ENCODE measurements at places on chromosomes 16 and 17. TPM values are rescaled to one million over a fixed set of nuclear protein-coding genes. Genes with fewer than 3 reads are reported as not detected.
A peak's percentile ranks its signal among the peaks of the same experiment; 100 is the strongest.

Gene DNASE1L2
- total RNA-seq: 0.38 TPM

Gene PRSS22
- 2.1 TPM for total RNA-seq

Gene GRAPL
- total RNA-seq: 15.7 TPM

Gene CCL7
- not detected for total RNA-seq

Gene ELP5
- 38.9 TPM for total RNA-seq

Gene STAC2
- 0.17 TPM for total RNA-seq

Gene NSF
- 23.0 TPM for total RNA-seq

Gene PPM1E
- total RNA-seq: not detected

Gene DNAH17
- total RNA-seq: 0.08 TPM

Gene KRTAP1-1
- not detected for total RNA-seq

Gene HEATR3
- 11.4 TPM for total RNA-seq

Gene KRTAP4-4
- total RNA-seq: not detected

Gene RPH3AL
- 1.2 TPM for total RNA-seq

Gene KRT39
- not detected for total RNA-seq

- DNase-seq: no peak
These were observed 27.6 kb downstream of the HELZ start for GRCh38 chr17:67217446-67217845.

GRCh38 chr16:19284207-19284606, 1.3 kb upstream of the CLEC19A start:
- no peak for DNase-seq

DNA sequence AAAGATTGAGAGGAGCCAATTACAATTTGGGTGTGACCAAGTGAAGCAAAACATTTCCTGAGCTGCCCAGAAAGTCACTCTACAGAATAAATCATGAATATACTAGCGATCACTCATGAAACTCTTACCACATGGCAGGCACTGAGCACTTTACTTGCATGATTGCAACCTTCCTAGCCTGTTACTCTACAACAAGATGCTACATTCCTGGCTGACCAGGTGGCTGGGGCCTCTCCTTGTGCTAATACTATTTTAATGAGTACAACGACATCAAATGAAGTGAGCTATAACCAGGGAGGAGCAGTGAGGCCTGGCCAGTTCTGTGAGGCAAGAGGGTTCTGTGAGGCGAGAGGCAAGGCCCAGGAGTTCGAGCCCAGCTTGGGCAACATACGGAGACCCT, 75.2 kb downstream of the CPPED1 start:
- no peak for DNase-seq

DNA sequence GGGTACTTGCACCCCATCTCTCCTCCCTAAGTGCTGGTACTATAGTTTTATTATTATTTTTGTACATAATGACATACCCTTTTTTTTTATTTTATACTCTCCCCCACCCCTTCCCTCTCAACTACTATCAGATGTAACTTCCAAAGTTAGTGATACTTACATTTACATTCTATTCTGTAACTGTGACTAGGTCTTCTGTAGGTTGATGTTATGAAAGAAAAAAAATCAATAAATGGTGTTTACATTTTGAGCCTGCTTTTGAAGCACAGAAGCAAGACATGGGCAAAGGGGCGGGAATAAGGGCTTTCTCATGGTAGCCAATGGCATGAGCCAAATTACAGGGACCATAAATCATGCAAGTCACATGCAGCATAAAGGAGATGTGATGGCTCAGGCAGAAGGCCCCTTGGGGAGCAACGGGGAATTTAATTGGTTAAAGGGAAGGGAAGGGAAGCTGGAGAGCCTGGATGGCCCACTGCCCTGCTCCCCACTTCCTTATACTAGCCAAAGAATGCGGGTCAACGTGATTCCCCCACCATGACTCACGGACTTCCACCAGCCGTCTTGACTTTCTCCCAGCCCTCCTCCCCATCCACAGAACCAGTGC, 2.4 kb upstream of the ACSF2 start:
- no peak for DNase-seq

- no peak for DNase-seq
These were observed 16.4 kb upstream of the CD79B start for GRCh38 chr17:63948521-63948920.

DNA sequence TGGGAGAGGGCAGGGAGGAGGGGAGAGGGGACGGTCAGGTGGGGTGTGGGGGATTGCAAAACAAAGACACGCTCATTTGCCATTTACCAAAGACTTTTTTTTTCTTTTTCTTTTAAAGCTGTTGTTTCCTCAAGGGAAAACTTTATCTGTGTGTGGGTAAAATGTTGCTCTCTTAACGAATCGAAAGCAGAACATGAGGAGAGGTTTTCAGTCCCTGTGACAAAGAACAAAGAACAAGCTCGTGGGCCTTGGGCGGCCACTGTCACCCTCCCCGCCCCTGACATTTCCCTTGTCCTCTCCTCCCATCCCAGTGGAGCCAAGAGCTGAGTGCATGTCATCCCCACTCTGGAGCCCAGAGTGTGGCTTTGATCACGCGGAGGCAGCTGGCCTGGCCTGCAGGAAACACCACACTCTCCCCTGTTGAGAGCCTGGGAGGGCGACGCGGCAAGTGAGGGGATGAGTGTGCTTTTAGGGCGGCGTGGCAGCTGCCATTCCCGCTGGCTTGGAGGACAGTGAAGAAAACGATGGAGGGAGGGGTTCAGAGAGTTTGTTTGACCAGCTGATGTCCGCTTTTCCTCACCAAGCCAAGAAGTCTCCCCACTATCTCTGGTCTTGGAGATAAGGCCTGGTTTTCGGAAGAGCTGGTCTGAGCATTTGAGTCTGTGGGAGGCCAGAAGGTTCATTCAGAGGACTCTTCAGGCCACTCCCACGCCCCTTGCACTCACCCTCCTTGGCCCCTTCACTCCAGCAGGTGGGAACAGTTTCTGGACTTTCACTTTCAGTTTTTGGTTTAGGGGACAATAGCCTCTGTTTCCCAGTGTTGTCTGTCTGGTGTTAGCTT, 11.4 kb downstream of the CCR7 start:
- no peak for DNase-seq

DNA sequence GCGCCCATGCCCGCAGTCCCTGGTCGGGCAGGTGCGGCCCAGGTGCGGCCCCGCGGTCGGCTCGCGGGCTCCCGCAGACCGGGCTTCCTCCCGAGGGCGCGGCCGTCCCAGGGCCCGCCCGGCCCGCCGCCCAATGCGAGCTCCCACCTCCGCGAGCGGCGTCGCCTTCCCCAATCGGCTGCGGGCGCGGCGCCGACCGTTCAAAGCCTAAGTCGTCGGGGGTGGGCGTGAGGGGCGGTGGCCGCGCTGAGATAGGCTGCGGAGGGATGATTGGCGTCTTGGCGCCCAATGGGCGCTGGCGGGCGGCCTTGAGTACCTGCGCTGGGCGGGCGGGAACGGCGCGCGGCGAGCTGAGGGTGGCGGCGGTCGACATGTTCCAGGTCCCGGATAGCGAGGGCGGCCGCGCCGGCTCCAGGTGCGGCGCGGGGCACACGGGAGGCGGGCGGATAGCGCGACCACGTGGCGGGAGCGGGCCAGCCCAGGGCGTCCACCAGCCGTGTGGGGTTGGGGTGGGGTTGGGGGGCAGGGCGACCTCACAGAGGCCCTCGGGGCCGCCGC, at the start of gene JPT2:
Gene JPT2 (plus strand): TSS at position 338 of the 558 bp plus-strand sequence. CDS start 34 bp downstream, at position 372.
- DNase-seq: peak; percentile 95

- no peak for DNase-seq
These were observed 39.0 kb upstream of the TEKT3 start for GRCh38 chr17:15380446-15380845.

DNA sequence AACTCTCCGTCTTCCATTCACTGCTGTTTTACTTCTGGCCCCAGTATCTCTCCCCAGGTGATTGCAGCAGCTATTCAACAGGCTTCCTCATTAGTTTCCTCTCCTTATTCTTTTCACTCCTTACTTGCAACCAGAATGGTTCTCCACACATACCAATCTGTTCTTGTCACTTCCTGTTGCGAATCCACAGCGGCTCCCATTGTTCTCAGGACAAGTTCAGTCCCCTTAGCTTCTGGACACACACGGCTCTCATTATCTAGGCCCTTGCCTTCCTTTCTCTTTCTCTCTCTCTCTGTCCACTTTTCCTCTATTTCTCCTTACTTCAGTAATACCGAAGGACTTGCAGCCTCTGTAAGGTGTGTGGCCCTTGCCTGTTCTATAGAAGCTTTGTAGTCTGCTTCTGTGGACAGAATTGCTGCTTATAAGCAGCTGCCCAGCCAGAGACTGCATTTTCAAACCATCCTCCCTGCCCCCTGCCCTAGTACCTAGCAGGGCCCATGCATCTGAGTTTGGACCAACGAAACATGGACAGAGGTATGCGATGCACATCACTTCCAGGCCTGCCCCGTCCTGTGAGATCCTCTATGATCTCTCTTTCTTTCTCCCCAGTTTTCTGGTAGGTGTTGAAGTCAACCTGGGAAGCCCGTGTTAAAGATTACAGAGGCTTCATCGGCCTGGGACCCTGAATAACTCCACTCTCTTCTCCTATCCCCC, 45.7 kb downstream of the VAT1L start:
- DNase-seq: no peak

GRCh38 chr17:49067163-49067562, 65.4 kb upstream of the B4GALNT2 start:
- DNase-seq: no peak

- DNase-seq: no peak
These were observed 12.5 kb upstream of the TMEM132E start for GRCh38 chr17:34566873-34567272.

- DNase-seq: peak; percentile 67
These were observed 161.1 kb upstream of the CACNG5 start for GRCh38 chr17:66673668-66674276.

DNA sequence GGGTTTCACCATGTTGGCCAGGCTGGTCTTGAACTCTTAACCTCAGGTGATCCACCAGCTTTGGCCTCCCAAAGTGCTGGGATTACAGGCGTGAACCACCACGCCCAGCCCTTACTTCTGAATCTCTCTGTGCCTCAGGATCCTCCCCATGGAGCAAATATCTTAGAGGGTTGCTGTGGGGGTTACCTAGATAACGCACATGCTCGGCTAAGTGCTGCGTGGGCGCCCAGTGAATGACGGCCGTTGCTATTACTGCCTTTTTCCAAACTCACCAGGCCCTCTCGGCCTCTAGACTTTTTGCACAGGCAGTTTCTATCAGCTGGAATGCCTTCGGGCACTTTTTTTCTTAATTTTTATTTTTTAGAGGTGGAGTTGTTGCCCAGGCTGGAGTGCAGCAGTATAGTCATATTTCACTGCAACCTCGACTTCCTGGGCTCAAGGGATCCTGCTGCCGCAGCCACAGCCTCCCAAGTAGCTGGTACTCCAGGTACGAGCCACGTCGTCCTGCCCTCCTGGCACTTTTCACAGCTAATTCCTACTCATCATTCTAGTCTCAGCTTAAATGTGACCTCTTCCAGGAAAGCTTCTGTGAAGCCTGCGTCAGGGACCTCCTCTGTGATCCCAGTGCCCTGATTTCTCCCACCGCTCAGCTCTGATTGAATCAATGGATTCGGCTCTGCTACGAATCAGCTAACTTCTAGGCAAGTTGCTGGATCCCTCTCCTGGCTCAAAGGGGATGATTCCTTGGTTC, 8.6 kb downstream of the CCDC102A start:
- no peak for DNase-seq

- no peak for DNase-seq
These were observed 8.7 kb downstream of the GRB2 start for GRCh38 chr17:75396796-75397195.

DNA sequence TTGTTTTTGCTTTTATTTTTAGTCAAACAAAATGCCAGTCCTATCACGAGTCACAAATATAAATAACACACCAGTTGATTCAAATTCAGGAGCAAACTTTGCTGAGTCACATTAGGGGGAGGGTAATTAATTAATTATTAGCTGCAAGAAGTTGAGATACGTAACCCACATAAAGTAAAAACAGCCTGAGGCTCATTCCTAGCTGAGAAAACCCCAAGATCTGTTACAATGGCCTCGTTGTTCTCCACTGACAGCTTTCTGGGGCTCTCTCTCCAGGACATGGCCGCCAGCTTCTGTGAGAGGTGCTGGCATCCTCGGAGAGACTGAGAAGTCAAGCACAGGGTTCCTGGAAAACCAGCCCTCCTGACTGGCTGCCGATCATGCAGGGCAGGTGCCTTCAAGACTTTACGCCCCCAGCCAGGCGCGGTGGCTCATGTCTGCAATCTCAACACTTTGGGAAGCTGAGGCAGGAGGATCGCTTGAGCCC, 11.1 kb downstream of the RAB40B start:
- DNase-seq: no peak

GRCh38 chr17:19242323-19242722, 5.2 kb downstream of the EPN2 start:
- DNase-seq: no peak

- no peak for DNase-seq
These were observed 17.6 kb upstream of the ABR start for GRCh38 chr17:1197379-1197778.

DNA sequence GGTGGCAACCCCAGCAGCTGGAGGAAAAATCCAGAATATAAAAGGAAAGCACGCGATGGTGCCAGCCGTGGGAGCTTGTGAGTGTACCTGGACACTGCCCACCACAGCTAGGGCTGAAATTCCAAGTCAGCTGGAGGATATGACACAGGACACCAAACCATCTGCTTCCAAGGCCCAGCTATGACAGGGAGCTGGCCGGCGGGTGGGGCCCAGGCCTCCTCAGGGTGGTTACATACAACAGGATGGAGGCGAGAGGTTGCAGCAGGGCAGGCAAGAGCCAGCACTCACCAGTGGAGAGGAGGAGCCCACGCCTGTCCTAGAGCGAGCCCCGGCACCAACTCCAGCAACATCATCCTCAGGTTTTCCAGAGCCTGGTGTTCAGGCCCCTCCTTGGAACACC, 163.2 kb upstream of the RPL38 start:
- no peak for DNase-seq

GRCh38 chr16:9966569-9967157, 215.6 kb downstream of the GRIN2A start:
- no peak for DNase-seq

GRCh38 chr16:11140098-11140375, 116.0 kb downstream of the SOCS1 start:
- no peak for DNase-seq

DNA sequence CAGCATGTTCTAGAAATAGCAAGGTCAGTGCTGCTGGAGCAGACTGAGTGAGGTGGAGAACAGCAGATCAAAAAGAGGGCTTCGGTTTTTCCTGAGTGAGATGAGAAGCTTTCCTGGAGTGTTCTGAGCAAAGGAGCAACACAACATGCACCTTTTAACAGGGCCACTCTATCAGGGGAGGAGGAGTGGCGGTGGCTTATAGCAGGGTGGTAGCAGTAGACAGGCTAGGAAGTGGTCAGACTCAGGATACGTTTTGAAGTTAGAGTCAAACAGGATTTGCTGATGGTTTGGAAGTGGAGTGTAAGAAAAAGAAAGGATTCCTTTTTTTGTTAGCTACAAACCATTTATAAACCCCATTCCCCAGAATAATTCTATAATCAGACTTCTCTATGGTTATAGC, 12.5 kb downstream of the POLG2 start:
- DNase-seq: no peak

DNA sequence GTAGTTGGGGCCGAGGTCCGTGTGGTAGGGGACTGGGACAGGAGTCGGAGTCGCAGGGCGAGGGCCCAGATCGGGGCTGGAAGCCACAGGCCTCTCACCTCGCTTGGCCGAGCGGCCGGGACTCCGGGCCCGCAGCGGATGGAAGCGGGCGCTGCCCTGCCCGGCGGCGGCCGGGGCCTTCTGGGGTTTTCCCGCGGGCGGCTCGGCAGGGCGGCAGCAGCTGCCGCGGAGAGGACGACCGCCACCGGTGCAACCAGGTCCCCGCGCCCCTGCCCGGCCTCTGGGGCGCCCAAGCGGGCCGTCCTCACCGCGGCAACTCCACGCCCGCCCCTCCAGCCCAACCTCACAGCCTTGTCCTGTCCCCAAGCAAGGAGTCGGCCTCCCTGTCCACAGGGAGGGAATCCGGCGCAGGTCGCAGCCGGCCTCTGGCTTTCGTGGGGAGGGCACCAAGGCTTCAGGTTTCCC, 15.6 kb upstream of the UTP6 start:
- no peak for DNase-seq

GRCh38 chr16:55948230-55948629, 73.1 kb upstream of the CES5A start:
- DNase-seq: no peak
